ENCODE measurements at places on chromosomes 6 and 20.

- DNase-seq, result no peak
Observed at GRCh38 chr6:87341899-87342298, 2.7 kb upstream of the C6orf163 start.

GRCh38 chr6:151014404-151015100 is 149.1 kb downstream of the MTHFD1L start:
- peak; percentile 53 for DNase-seq

DNA sequence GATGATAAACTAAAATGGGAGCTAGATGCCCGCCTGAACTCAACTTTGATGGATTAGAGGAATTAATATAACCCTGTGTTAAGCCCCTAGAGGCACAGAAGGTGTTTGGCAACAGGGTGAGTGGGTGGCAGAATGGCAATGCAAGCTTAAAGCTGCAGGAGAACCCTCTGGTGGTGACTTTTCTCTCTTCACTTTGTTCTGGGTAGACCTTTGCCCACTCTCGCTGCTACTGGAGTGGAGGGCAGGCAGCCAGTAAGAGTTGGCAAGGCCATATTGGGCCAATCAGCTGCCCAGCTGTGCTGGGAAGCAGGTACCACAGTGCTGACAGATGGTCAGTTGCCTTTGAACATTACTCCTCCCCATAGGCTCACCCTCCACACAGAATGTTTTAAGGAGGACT is 468.2 kb downstream of the MMUT start:
- DNase-seq, result no peak

GRCh38 chr6:20404641-20405032 is 3.0 kb downstream of the E2F3 start:
- peak; percentile 67 for DNase-seq

DNA sequence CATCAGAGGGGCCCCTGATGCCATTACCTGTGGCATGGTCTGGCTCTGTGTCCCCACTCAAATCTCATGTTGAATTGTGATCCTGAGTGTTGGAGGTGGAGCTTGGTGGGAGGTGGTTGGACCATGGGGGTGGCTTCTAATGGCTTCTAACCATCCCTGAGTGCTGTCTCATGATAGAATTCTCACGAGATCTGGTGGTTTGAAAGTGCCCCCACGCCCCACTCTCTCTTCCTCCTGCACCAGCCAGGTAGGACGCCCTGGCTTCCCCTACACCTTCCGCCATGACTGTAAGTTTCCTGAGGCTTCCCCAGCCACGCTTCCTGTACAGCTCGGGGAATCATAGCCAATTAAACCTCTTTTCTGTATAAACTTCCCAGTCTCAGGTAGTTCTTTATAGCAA is 14.9 kb downstream of the BHLHE23 start:
- no peak for DNase-seq
